Endothelial cell of umbilical vein (primary cell): ENCODE measurements at places on chromosomes 3 and 15. TPM values are rescaled to one million over a fixed set of nuclear protein-coding genes. Genes with fewer than 3 reads are reported as not detected.

ZPLD1 gene
- total RNA-seq = not detected in 2 replicates

DNA sequence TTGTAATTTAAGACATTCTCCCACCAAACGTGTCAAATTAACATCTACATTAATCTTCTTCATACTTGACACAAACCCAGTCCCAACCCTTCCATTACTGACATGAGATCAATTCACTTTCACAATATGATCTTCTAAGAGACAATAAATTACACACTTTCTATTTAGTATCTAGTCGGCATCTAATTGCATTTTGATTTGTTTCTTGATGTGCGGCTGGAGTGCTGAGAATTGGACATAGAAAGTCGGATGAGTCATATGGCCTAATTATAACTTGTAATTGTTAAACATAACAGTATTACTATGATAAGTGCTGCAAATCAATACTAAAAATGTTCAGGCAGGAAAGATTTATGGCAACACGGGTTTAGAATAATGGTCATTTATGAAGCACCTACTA lies 78.4 kb upstream of the RORA start:
- DNase-seq = no peak
- no peaks in the 10 kb centered on the region for H3K27me3 ChIP-seq
- H3K4me1 ChIP-seq = no peaks in the 10 kb centered on the region
- H3K36me3 ChIP-seq = no peaks in the 10 kb centered on the region
- no peak overlapping the region for H3K4me3 ChIP-seq

DNA sequence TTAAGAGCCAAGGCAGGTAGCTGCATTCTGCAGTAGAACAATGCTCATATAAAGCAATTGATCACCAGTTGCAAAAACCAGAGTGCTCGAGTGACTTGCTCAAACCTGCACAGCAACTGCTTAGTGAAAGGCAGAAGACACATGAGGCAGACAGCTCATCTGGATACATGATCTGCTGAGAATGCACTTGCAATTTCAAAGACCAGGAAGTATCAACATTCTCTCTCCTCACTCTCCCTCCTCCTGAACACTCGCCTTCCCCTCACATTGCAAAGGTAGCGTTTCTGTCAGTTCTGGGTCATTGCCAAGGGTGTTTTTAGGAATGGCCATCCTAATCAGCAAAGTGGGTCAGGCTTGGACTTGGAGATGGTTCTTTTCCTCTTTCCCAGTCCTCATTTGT lies 61.0 kb downstream of the BFSP2 start:
- H3K36me3 ChIP-seq = no peaks in the 10 kb centered on the region
- H3K4me3 ChIP-seq = no peak overlapping the region
- H3K4me1 ChIP-seq = no peaks in the 10 kb centered on the region
- H3K27ac ChIP-seq = no peak overlapping the region
- no peak for DNase-seq

KLHL40 gene
- not detected in 2 replicates for total RNA-seq

GRCh38 chr3:113560831-113561623 lies 28.7 kb downstream of the SIDT1 start:
- peak; percentile 73 for DNase-seq
- H3K4me3 ChIP-seq = no peak overlapping the region
- H3K27ac ChIP-seq = no peak overlapping the region
- peaks cover 3% of the 10 kb centered on the region for H3K27me3 ChIP-seq
- no peaks in the 10 kb centered on the region for H3K36me3 ChIP-seq

- H3K4me3 ChIP-seq = no peak overlapping the region
- H3K4me1 ChIP-seq = peaks cover 36% of the 10 kb centered on the region
- H3K27me3 ChIP-seq = no peaks in the 10 kb centered on the region
Measured at GRCh38 chr15:39623529-39623931, 42.7 kb downstream of the THBS1 start.

GRCh38 chr3:197219619-197220018 lies 78.8 kb downstream of the DLG1 start:
- no peak overlapping the region for H3K4me3 ChIP-seq
- no peak overlapping the region for H3K27ac ChIP-seq
- peaks cover 21% of the 10 kb centered on the region for H3K4me1 ChIP-seq
- no peaks in the 10 kb centered on the region for H3K36me3 ChIP-seq
- H3K27me3 ChIP-seq = no peaks in the 10 kb centered on the region

UBE2E1 gene
- total RNA-seq = 114 TPM in 2 replicates

CADM2 gene
- total RNA-seq = not detected in 2 replicates

DNA sequence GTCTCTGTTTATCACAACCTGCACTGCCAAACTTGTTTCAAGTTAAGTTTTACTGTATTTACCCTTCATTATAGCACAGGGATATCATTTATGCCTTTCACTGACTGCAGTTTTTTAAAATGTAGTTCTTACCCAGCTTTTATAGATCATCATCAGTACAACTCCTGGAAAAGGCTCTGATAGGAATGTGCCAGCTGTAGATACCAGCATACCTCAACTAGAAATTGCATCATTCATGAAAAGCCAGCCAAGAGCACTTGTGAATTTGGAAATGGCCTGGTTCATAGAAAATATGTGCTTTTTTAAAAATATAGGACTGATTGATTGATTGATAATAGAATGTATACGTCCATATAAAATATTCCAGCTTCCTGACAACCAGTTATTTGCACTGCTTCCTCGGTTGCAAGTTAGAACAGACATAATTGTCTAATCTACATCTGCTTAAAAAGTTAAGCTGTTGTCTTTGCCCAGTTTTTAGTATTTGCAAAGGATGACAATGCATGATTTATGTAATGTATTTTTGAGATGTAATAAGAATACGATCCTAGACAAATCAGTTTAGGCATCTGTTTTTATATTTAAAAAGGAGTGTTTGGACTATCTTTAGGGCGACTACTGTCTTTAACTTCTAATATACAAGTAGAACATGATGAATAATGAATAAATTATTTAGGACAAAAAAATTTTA lies 58.5 kb downstream of the DCUN1D1 start:
- no peaks in the 10 kb centered on the region for H3K4me1 ChIP-seq
- no peaks in the 10 kb centered on the region for H3K36me3 ChIP-seq
- DNase-seq = no peak
- H3K27ac ChIP-seq = no peak overlapping the region

DNA sequence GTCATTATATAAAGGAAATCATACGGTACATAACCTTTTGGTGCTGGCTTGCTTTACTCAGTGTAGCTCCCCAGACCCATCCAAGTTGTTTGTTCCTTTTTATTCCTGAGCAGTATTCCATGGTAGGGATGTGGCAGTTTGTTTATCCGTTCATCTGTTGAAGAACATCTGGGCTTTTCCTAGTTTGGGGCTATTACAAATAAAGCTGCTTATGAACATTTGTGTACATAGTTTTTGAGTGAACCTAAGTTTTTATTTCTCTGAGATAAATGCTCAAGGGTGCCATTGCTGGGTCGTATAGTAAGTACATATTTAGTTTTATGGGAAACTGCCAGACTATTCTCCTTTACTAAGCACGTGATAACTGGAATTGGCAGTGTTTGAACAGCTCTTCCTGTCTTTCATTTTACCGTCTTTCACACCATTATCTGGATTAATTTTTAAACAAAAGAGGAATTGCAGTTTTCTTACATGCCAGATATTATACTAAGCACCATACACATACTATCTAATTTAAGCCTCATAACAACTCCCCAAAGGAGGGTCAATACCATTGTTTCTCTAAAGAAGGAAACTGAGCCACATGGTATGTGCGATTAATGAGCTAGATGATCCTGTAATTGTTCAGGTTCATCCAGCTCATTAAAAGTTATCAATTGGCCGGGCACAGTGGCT lies 85.6 kb downstream of the PTPRG start:
- peaks cover 16% of the 10 kb centered on the region for H3K4me1 ChIP-seq
- H3K36me3 ChIP-seq = no peaks in the 10 kb centered on the region
- no peak overlapping the region for H3K4me3 ChIP-seq
- peak overlapping the region; percentile 48 for H3K27ac ChIP-seq
